ENCODE measurements at places on chromosomes 12 and 14.
A peak's percentile ranks its signal among the peaks of the same experiment; 100 is the strongest.

- no peak for DNase-seq
Measured at GRCh38 chr14:63993992-63994391, 141.2 kb downstream of the SYNE2 start.

- DNase-seq = peak; percentile 23
Measured at GRCh38 chr12:109760031-109760929, 46.7 kb downstream of the FAM222A start.

DNA sequence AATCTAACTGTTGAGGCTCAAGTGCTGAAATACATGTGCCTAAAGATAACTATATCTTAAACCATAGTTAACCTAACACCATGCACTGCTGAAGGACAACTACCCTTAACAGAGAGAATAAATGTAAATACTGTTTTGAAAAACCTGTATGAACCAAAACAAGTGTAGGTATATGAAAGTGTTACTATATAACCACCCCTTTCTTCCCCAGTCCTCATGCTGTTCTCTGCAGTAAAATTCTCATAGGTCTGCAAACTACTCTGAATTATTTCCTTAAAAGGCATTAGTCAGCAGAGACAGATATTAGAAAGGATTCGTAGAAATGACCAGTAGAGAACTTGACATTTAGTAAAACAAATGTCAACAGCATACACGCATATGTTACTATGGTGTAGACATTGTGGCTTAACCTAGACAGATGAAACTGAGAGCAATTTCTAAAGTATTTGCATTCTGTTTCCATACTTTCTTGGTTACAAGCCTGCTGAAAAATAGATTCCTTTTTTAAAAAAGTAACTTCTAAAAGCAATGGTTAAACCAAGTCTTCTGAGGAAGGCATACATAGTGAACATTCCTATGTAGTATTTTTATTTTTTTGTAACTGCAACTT, 13.9 kb downstream of the CSRP2 start:
- DNase-seq = no peak

- DNase-seq = no peak
Measured at GRCh38 chr12:67274186-67274585, 5.0 kb downstream of the CAND1 start.

GRCh38 chr12:57902478-57902969, 38.8 kb upstream of the ATP23 start:
- DNase-seq = no peak

DNA sequence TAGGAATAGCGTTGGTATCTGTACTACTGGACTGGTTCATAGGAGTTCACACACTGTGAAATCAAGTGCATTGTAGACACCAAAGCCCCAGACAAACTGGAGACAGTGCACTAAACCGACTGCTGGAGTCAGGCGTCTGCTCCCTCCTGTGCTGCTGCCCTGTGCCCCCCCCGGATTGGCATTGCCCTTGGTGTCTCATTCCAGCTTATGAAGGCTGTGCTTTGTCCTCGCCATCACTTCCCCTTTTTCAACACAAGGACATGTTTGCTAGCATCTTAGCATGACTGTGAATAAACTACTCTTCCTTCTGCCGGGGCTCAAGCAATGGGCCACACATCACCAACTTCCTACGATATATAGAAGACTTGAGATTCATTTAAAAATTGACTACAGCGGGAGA, 84.0 kb downstream of the TMCC3 start:
- DNase-seq = no peak

DNA sequence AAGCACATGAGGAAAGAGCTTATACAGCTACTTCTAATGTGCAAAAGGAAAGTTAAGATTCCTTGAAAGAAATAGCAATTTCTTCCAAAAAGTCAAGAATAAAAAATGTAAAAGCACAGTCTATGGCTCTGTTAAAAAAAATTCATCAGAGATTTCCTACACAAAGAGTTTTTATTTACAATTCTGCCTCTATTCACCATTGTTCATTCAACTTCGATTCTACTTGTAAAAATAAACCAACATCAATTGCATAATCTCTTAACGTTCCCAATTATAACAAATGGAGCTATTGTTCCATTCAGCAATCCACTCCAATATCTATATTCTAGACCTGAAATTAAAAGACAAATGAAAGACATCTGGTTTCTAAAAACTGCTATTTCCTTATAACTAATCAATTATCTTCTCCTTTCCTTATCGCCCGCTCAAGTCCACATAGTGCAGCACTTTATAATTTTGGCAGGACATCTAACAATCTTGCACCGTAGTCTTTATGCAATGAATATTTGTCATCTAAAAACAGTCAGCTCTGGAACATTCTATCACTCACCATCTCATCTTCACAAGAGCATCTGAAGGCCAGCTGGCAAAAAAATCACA, 6.2 kb downstream of the EIF2S3B start:
- no peak for DNase-seq

GRCh38 chr14:81298122-81298521, 77.4 kb upstream of the GTF2A1 start:
- no peak for DNase-seq

- DNase-seq = no peak
Measured at GRCh38 chr12:132754160-132754932, 7.3 kb downstream of the ANKLE2 start.

- no peak for DNase-seq
Measured at GRCh38 chr12:29667011-29667410, 116.7 kb downstream of the TMTC1 start.

DNA sequence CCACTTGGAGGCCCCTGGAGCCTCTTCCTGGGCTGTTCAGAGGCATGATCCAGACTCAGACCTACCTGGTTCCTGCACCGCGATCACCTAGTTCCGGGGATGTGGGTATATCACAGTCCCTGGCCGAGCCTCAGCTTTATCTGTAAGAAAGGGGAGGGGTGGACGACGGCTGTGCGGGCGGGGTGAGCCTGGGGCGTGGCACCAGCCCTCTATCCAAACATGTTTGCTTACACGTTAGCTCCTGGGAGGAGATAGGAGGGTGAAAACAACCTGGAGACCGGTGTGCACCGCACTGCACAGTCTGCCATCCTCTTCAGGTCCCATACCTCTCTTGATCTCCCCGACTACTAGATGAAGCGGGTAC, 1.2 kb downstream of the ANKRD9 start:
- peak; percentile 5 for DNase-seq

DNA sequence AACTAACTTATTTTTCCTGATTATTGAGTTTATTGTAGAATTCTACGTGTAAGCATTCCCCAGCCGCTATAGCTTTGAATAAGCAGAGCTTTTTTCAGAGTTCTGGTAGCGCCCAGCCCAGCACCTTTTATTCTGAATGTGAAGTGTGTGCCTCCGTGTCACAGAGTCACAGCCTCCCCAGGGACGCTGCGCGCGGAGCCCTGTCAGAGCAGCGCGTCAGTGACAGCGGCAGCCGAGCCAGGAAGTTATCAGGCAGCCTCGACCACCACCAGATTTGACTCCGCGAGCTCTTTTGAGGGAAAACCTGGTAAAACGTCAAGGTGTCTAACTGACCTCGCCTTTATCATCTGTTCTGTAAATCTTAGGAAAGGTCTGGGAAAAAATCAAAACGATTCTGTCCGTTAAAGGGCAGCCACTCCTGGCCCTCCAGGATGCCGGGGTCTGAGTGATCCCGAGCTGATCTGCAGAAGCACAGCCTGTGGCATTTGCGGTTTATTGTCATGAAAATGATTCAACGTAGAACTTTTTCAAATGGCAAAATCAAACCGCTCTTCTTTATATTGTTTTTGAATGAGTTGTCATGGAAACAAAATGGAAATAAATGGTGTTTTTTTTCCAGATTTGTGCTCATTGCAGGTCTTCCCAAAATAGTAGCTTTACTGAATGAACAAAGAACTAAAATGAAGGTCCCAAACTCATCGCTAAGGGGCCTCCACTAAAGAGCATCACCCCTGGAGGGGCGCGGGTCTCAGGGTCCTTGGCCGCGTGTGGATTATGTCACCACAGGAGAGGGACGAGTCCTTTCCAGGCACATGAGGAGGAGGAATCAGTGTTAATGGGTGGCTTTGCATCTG, 43.1 kb upstream of the MMP17 start:
- no peak for DNase-seq

DNA sequence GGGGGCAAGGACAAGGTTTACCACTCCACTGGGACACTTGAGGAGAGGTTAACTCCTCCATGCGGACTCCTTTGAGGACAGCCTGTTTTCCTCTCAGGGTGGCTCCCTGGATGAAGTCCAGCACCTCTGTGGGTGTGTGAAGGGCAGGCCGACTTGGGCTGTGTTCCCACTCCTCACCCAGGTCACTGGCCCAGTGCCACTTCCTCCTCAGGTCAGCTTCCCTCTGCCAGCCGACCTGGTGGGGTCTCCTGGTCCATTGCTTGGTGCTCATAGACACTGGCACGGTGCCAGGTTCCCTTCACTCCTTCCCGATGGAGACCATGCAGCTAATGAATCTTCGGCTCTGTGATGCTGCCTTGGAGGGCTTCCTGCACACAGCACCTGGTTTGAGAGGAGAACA, 146.4 kb upstream of the RTL1 start:
- no peak for DNase-seq

GRCh38 chr14:34981743-34982420, 910 bp upstream of the SRP54 start:
- peak; percentile 69 for DNase-seq

GRCh38 chr14:89626233-89626806, 209.3 kb upstream of the FOXN3 start:
- DNase-seq = no peak

GRCh38 chr14:87934185-87934584, 58.8 kb downstream of the GALC start:
- no peak for DNase-seq

DNA sequence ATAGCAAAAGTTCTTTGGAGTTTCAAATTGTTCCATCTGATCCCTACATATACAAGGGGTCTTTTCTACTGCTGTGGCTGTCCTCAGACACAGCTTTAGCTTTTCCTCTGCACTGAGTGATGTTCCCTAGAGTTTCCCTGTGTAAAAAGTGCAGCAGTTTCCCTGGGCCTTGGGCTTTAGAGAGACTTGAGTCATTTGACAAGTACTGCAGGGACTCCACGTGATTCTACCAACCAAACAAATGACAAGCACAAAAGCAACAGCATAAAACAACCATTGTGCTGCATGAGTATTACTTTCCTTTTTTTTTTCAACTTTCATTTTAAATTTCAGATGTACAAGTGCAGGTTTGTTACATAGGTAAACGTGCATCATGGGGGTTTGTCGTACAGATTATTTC, 272.8 kb downstream of the PDZRN4 start:
- DNase-seq = no peak

- no peak for DNase-seq
Measured at GRCh38 chr12:3967556-3968160, 94.5 kb upstream of the PARP11 start.

- no peak for DNase-seq
Measured at GRCh38 chr14:61140271-61140670, 140.9 kb downstream of the TMEM30B start.

GRCh38 chr12:94140556-94140955, 7.8 kb upstream of the PLXNC1 start:
- no peak for DNase-seq

- DNase-seq = no peak
Measured at GRCh38 chr12:83807871-83808270, 1104.7 kb downstream of the SLC6A15 start.

- DNase-seq = no peak
Measured at GRCh38 chr12:89783359-89784060, 74.9 kb upstream of the ATP2B1 start.

GRCh38 chr14:86938320-86938719, 1054.7 kb downstream of the GALC start:
- no peak for DNase-seq

All from DMS153 (cell line).